ENCODE measurements at places on chromosomes 6 and 20. TPM values are rescaled to one million over a fixed set of nuclear protein-coding genes. Genes with fewer than 3 reads are reported as not detected.

GRCh38 chr6:43886067-43886461, 116.1 kb downstream of the VEGFA start:
- no peak for DNase-seq

DNA sequence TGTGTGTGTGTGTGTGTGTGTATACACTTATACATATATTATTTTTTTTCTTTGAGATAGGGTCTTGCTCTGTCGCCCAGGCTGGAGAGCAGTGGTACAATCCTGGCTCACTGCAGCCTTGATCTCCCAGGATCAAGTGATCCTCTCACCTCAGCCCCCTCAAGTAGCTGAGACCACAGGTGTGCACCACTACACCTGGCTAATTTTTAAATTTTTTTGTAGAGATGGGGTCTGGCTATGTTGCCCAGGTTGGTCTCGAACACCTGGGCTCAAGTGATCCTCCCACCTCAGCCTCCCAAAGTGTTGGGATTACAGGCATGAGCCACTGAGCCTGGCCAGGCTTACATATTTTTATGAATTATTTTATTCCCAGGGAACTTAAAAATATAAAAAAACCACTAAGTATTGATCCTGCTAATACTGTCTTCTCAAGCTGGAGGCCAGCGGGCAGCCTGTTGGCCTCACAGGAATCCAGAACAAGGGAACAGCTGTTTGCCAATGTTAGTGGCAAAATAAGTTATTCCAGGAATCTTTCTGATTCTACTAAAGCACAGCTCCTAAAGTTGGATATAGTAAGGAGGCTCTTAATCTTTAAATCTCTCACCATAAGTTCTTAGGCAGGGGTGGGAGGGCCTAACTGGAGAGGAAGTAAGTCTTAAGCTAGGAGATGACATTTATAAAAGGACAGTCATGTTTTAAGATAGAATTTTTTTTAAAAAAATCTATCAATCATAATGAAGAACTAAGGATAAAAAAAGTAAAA, 135.5 kb upstream of the NUP153 start:
- no peak for DNase-seq

MCM3 gene
- total RNA-seq = 17.3 TPM

- no peak for DNase-seq
Measured at GRCh38 chr6:157443066-157443800, 62.2 kb downstream of the ZDHHC14 start.

DNA sequence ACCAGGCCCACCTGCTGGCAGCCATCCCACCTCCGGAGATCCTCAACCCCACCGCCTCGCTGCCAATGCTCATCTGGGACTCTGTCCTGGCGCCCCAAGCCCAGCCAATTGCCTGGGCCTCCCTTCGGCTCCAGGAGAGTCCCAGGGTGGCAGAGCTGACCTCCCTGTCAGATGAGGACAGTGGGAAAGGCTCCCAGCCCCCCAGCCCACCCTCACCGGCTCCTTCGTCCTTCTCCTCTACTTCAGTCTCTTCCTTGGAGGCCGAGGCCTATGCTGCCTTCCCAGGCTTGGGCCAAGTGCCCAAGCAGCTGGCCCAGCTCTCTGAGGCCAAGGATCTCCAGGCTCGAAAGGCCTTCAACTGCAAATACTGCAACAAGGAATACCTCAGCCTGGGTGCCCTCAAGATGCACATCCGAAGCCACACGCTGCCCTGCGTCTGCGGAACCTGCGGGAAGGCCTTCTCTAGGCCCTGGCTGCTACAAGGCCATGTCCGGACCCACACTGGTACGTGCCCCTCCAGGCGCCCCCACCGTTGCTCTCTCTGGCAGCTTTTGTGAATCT, 1.1 kb downstream of the SNAI1 start:
- peak; percentile 30 for DNase-seq

RSPH9 gene
- total RNA-seq = not detected

SNX9 gene
- 30.2 TPM for total RNA-seq

GRCh38 chr6:126235363-126235762, 104.6 kb upstream of the CENPW start:
- no peak for DNase-seq

- DNase-seq = no peak
Measured at GRCh38 chr6:166970091-166970490, 13.7 kb upstream of the RNASET2 start.

GRCh38 chr6:683742-684440, 9.0 kb downstream of the EXOC2 start:
- DNase-seq = no peak

ZC2HC1B gene
- total RNA-seq = not detected

- no peak for DNase-seq
Measured at GRCh38 chr6:168575346-168576098, 134.5 kb downstream of the SMOC2 start.

APCDD1L gene
- total RNA-seq = 1.2 TPM

EPPIN gene
- not detected for total RNA-seq

GRCh38 chr6:54579011-54579410, 267.6 kb upstream of the FAM83B start:
- no peak for DNase-seq

DNA sequence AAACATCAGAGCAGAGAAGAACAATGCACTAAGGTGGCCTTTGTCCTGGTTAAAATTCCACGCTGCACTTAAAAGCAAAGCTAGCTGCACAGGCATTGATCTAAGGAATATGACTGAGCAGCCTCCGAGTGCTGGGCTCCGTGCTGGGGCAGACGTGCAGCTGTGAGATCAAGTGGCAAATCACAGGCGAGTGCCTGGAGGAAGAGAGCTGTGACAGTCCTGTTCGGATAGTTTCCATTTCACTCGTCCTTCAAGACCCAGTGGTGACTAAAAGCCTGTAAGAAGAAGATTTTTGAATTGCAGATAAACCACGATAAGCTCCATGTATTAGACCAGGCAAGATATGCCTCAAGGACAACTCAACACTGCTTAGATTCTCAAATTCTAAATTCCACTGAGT, 247.9 kb downstream of the ANKRD60 start:
- peak; percentile 33 for DNase-seq

- no peak for DNase-seq
Measured at GRCh38 chr6:46755865-46756264, 9.1 kb downstream of the ANKRD66 start.

DNA sequence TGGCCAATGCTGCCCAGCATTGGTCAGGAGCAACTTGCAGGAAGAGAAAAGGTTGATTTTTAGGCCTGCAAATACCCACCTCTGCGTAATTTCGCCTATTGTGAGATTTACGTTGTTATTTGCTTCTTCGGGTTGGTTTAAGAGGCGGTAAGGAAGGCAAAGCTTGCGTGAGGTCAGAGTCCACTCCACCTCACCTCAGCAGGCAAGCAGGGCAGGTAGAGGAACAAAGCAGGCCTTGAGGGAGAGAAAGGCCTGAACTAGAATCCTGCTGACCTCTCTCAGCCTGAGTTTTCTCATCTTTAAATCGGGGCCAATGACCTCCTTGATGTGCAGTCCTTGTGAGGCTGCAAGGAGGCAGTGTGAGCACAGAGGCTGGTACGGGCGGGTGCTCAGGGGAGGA, 239.1 kb downstream of the CDC5L start:
- DNase-seq = no peak

DNA sequence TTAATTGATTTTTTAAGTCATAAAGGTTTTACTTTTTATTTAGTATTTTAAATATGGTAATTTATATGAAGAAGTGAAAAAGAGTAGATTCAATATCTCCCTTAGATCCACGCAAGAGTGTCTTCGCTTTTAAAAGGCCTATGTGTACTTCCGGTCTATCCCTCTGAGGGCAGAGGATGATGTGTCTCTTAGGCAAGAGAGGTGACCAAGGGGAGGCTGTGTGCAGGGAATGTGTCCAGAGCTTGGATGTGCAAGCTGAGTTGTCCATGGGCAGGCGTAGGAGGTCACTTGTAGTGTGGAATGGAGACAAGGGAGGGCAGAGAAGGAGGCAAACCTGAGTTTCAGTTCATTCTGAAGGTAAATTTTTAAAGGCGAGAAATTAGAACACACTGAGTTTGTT, 113.9 kb downstream of the CRYBG1 start:
- DNase-seq = no peak

DNA sequence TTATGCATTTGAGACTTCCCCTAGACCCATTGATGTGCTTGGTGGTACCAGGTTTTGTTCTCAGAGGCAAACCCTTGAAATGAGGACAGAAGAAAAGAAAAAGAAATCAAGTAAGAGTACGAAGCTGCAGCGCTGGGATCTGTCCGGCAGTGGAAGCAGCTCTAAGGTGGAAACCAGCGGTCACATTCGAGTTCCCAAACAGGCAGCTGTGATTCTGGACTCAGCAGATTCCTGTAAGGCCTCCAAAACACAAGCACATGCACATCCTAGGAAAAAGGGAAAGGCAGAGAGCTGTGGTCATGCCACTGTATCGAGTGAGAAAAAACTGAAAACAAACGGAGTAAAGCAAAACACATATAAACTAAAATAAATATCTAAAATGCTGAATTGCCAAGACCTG, 4.5 kb downstream of the FAM217B start:
- DNase-seq = no peak

PRICKLE4 gene
- total RNA-seq = 0.92 TPM

CNKSR3 gene
- total RNA-seq = 2.3 TPM

LHFPL5 gene
- not detected for total RNA-seq

DNA sequence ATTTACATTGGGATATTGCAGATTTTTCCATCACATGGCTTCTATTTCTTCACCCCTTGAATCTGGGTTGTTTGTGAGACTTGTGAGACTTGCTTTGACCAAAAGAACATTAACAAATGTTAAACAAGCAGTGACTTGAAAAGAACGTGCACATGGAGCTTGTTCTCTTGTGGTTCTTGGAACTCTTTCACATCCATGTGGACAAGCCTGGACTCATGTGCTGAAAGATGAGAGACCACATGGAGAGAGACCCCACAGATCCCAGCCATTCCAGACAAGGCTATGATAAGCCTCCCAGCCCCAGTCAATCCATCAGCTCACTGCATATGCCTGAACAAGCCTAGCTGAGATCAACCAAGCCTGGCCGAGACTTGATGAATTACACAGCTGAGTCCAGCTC, 1365.7 kb upstream of the GJE1 start:
- no peak for DNase-seq

DNA sequence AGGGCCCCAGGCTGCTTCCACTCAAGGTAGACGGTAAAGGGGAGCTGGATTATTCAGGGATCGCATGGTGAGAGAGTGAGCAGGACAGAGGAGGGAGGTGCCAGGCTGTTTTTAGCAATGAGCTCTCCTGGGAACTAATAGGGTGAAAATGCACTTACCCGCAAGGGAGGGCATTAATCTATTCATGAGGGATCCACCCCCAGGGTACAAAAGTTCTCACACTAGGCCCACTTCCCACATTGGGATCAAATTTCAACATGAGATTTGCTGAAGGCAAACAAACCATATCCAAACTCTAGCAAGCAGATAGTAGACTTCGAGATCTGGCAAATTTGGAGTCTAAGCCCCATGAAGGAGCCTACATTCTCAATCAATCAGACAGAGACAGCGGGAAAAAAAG, 408.6 kb downstream of the RNF144B start:
- DNase-seq = no peak

- DNase-seq = no peak
Measured at GRCh38 chr6:6348256-6348655, 27.8 kb upstream of the F13A1 start.

DNA sequence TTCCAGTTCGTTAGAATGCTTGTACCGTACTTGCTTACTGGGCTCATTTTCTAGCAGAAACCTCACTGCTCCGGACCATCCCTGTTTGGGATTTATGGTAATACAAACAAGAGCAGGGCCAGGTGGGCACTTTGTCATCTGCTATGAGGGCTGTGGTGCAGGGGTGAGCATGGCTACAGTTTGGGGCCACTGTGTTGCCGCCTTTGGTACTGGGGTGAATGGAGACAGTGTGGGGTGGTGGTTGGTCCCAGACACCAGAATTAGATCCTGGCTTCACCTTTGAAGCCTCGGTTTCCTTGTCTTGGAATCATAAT, 95.0 kb downstream of the TOX2 start:
- DNase-seq = no peak

SOBP gene
- total RNA-seq = 14.8 TPM

- DNase-seq = no peak
Measured at GRCh38 chr6:129493354-129493902, 216.5 kb downstream of the ARHGAP18 start.

- no peak for DNase-seq
Measured at GRCh38 chr6:166058064-166058739, 109.4 kb downstream of the TBXT start.

DNA sequence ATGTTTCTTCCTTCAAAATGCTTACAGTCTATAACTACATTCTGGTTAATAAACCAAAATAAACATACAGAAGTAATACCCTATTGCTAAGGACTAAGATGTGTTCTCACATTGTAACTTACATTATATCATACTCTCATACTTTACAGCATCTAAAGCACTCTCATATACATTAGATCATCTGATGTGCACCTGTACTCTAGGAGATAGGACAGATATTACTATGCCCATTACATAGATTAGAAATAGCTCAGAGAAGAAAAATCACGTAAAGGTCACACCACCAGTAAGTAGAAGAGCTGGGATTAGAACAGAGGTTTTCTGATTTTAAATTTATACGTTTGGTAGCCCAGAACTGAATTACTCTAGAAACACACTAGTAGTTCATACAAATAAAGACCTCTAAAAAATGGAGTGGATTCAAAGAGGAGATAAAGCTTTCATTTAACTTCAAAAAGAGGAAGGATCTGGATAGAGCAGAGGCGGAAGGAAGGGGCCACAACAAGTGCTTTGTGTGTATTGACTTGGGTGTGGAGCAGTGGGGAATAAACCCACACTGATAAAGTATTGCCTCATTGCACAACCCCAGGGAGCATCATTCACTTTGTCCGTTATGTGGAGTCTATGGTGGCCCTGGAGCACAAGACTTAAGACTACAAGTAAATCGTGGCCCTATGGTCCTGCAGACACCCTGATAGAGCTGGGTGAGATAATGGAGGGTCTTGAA, 30.9 kb downstream of the SLC2A12 start:
- DNase-seq = no peak

DNA sequence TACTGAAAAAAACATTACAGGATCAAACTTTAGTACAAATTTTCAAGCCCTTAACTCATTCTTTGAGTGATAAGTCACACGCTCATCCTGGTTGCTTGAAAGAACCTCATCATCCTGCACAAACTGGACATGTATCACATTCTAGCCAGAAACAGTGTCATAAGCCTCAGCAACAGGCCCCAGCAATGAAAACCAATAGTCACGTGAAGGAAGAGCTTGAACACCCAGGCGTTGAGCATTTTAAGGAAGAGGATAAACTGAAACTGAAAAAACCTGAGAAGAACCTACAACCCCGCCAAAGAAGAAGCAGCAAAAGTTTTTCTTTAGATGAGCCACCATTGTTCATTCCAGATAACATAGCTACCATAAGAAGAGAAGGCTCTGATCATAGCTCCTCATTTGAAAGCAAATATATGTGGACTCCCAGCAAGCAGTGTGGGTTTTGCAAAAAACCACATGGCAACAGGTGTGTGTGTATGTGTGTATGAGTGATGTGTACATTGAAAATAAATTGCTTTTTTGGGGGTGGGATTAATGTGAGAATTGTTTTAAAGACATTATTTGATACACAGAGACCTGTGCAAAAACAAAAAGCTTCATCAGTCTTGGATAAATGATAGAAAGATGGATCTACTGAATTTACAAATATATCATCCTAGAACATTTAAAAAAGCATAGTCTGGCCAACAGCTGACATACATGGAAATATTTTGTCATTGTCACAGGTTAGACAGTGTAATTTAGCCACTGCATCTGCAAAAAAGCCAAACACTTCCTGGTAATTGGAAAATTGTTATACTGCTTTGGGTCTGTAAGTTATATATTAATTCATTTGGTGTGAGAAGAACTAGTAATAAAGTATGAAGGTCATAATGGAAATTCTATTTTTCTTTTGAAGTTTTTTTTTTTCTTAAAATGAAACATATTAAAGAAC, 50.1 kb downstream of the PHF3 start:
- DNase-seq = no peak

KIF25 gene
- 0.43 TPM for total RNA-seq

Measured in psoas muscle (tissue), 8 donors.